ENCODE measurements at places on chromosomes 11 and 22.

GRCh38 chr22:19998232-19998951, 18.2 kb downstream of the ARVCF start:
- no peak for DNase-seq

- DNase-seq, result peak; percentile 70
Measured at GRCh38 chr11:19374151-19374569, 133.4 kb upstream of the E2F8 start.

GRCh38 chr22:48513446-48513845, 1314.2 kb downstream of the BRD1 start:
- no peak for DNase-seq

- peak; percentile 11 for DNase-seq
Measured at GRCh38 chr11:22730319-22730718, 63.9 kb downstream of the GAS2 start.

GRCh38 chr22:22704156-22704946, 59.9 kb downstream of the GGTLC2 start:
- no peak for DNase-seq

GRCh38 chr11:126733685-126734084, 266.9 kb downstream of the KIRREL3 start:
- no peak for DNase-seq

- no peak for DNase-seq
Measured at GRCh38 chr22:40070701-40071100, 75.9 kb downstream of the FAM83F start.
